ENCODE measurements at places on chromosomes 6 and 20.

DNA sequence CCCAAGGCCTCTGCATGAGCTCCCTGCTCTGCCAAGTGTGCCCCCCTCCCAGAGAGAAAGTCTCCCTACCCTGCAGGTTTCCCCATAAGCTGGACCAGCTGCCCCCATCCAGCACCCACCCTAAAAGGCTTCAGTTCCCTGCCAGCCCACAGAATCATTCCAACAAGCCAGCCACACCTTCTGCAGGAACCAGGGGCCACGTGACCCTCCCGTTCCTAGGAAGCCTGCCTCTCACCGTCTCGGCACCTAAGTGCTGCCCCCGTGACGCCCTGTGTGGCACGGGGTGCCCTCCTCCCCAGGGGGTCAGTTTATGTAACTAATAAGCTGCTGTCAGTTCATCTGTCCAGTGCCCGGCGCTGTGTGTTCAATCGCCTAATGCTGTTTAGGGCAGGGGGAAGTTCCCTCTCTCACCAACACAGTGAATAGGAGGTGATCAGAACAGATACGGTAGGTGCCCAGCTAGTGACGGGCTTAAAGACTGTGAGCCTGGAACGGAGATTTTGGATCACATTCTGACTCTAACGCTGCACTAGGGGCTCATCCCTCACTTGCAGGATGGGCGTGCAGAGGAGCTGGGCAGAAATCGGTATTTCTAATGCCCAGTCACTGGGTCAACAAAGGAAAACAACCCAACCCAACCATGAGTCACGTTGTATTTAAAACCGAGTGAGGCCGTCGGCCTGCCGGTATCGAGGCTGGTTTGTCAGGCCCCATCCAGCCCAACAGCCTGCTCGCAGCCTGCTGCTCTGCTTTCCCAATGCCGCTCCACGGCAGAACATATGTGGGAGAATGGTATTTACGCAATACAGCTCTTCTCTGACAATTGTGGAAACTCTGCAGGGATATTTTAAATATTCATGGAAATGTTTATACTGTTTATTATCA, 56.0 kb downstream of the RAMACL start:
- DNase-seq: no peak

DNA sequence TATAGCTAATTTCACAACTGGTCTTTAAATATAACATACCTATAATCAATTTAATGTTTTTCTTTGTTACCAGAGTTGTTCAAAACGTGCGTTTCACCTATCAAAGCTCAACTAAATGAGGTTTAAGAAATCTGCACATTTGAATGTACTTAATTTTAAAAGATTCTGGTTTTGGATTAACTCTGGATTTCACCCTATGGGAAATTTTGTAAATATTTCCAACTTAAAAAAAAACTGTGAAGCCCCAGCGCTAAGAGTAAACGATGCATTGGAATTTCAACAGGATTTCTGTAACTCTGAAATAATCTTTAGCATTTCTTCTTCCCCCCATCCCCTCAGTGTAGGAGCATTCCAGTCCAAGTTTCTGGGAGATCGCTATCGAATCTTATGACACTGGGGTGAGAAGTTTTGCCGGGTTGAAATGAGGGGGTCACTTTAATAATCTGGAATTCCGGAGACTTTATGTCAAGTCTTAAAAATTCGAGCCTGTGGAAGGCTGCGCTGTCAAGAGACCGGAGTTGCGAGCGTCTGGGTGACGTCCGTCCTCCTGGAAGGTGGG, 643 bp upstream of the MAP3K4 start:
- no peak for DNase-seq

- DNase-seq: no peak
Observed at GRCh38 chr6:168047841-168048723, 30.9 kb downstream of the FRMD1 start.

DNA sequence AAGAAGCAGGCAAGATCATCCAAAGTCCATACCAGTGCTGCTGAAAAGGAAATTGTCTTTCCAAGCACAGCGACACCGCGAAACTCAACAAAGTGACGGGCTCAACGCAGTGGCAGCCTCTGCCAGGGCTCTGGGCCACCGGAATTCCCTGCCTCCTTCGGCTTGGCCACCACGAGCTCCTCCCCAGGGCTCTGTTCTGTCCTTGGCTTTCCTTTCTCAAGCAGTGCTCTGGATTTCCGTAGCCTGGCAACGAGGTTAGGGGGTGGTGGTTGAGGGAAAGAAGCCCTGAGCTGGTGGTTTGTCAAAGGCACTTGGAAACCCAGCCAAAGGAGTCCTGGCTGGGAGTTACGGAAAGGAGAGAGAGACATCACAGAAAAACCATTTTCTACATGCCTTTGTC, 31.2 kb downstream of the PRR18 start:
- no peak for DNase-seq

GRCh38 chr20:24962182-24962492, 13.1 kb downstream of the CST7 start:
- peak; percentile 7 for DNase-seq

DNA sequence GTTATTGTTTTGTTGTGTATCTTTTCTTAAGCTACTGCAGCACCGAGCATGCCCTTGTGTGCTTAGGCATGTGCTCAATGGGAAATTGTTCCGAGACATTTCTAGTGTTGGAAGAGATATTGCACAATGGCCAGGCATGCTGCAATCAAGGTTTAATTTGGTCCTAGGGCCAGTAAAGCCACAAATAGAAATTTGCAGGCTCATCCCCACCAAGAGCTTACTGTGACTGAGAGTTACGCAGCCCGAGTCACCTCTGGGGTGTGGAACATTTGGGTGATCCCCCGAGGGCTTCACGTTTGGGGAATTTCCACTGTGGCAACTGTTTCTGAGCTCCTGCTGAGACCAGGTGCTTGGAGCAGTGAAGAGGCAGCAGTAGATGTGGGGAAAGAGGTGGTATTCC, 65.8 kb downstream of the ADTRP start:
- DNase-seq: peak; percentile 57

DNA sequence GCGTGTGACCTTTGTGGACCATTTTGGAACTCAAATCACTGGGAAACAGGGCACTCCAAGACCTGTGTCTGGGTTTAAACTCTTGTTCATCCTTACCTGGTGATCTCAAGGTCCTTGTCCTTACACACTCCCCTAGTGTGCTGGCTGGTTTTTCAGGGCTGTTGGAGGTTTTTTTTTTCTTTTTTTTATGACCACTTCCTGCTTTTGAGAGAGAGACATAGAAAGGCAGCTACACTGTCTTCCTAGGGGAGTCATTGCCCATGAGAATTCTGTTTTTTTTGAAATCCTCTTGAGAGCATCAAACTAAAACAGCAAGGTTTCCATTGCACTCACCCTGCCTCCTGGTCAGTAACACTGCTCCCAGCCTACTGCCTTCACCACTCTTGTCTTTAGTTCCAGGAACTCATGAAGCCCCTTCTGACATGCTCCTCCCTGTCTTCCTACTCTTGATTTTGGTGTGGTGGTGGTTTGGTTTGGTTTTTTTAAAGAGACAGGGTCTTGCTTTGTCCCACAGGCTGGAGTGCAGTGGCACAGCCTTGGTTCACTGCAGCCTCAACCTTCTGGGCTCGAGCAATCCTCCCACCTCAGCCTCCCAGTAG, 28.6 kb downstream of the PRPH2 start:
- DNase-seq: no peak

DNA sequence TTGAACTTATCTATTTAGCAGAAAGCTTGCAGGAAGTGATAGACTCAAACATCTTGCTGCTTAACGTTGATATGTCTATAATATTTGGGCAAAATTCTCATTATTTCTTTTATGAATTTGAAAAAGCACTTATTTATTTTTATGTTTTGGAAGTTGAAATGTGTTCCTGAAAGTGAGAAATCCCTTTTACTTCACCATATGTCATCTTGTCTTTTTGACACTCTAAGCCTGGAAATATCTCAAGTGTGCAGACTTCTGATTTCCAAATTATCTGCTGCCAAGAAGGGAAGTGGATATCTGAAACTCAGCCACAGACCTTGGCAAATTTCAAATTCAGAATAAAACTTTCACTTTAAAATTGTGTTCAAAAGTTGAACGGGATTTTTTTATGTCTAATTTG, 368.7 kb upstream of the MANEA start:
- no peak for DNase-seq

GRCh38 chr6:116206231-116206903, 47.5 kb downstream of the TSPYL4 start:
- DNase-seq: no peak

DNA sequence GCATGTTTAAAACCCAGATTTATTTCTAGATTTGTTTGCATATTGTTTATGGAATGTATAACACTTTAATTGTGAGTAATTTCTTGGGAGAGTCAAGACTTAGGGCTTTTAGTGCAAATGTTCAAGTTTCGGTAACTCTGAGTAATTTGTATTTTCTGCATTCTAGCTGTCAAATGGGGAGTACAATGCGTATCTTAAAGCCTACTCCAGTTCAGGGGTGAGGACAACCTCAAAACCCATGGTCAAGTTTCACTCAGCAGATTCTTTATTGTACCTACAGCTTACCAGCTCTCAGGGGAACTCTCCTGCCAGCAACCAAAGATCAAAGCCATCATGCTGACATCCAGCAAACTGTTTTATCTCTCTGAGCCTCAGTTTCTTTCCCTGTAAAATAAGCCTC, 458.6 kb upstream of the JARID2 start:
- DNase-seq: no peak

DNA sequence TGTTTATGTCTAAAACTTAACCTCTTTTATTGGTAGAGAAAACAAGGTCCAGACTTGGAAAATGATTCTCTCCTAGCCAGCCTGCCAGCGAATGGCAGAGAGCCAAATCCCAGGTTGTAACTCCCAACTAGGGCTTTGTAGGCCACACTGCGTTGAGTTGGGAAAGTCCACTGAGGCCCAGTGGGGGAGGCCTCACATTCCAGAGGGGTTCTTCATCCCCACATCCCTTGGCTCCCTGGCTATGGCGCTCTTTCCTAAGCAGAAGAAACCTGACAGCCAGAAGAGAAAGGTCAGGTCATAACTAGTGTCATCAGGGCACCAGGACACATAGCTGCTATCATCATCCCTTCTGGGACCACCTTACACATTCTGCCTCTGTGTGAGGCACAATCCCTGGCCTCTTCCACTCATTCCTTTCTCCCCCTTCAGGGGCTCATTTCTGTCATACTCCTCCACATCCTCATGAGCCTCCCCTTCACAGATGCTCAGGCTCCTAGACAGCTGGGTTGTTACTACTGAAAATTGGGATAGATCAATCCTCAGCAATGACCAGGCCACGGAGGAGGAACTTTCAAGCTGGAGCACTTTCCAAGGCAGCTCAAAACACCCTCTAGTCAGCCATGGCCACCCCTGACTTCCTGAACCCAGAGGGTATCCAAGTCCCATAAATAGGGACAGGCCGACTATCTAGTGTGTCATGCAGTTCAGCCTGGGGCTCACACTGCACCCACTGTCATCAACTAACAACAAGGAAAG, 48.6 kb downstream of the TCP11 start:
- no peak for DNase-seq

DNA sequence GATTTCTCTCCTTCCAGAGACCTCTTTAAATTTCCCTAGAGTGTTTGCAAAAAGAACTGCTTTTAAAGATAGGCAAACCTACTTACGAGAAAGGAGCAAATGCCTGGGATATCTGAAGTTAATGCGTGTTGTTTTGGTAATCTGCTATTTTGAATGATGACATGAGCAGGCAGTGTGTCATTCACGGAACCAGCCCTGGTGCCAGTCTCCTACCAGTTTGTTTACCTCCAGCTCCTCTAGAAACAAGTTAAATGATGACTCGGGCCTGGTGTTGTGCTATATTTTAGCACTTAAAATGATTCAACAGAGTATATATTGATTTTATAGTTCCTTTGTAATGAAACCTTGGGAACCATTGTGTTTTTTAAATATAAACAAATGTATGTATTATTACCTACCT, 41.1 kb upstream of the MAP3K4 start:
- no peak for DNase-seq

DNA sequence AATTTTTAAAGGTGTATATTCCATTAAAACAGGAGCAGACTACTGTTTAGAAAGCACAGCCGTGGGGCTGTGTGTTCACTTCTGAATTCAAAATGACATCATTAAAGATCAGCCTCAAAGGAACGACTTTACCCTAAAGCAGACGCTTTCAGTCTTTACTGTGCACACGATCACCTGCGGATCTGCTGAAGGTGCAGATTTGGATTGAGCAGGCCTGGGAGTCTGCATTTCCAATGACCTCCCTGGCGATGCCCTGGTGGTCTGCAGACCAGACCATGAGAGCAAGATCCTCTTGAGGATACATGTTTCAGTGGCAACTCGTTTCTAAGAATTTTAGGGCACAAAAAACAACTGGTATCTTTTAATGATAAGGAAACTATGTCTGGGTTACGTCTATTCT, 27.2 kb downstream of the TXNDC5 start:
- no peak for DNase-seq

GRCh38 chr6:137995371-137995770, 111.8 kb downstream of the PERP start:
- DNase-seq: no peak

DNA sequence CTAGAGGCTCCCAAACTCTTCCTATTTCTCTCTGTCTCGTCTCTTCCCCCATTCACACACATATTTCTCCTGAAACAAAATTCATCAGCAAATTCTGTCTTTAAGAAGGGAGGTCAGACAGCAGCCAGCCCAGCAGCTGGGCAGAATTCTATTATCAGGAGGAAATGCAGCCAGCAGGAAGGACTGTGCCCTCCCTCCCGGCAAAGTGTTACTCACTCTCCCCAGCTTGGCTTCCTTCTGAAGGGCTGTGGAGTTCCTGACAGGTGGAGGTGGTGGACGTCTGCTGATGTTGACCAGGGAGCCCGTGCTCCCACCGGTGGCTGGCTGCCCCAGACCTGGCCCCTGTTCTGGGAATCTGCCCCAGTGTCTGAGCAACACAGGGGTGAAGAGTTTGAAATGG, 37.3 kb downstream of the KCNB1 start:
- no peak for DNase-seq

DNA sequence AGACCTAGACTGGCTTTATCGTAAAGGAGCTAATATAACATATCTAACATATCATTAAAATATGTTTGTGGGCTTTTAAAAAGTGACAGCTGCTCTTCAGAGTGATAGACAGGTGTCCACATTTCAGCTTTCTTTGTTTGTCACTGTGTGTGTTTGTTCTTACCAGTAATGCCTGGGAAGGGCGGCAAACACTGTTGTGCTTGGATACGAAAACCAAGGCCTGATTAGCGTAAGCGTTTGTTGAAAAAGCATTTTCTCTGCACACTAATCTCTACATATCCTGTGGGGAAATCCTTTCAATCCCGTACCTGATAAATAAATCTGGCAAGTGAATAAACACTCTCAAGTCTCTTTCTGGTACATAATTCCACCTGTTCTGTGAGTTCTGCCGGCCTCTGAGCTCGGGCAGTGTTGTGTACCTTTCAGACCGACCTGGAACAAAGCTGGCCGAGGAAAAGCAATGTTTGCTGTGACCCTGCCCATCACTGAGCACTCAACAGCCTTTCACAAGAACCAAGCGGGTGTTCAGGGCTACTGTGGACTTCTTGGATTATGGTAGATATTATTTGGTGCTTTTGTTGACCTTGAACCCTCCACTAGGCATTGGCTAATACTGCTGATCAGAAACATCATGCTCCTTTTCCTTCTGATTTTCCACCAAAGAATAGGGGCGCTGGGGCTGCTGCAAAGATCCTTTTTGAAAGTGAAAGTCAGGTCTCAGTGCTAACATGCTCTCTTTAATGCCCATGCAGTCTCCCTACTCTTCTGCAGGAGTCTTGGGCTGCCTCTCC, 100.4 kb downstream of the CD83 start:
- no peak for DNase-seq

- DNase-seq: no peak
Observed at GRCh38 chr6:35008858-35009257, 119.8 kb downstream of the ANKS1A start.

All from stimulated activated CD4-positive, alpha-beta T cell treated with anti-CD3 and anti-CD28 coated beads, Interleukin-2, amount 100 ng/mL, for 24 hours (primary cell).